ENCODE measurements at places on chromosomes 4 and X. TPM values are rescaled to one million over a fixed set of nuclear protein-coding genes. Genes with fewer than 3 reads are reported as not detected.

Gene NR3C2
- total RNA-seq = 34.5 TPM

Gene CRLF2
- total RNA-seq = 1.9 TPM

Gene REELD1
- total RNA-seq = 2.0 TPM

Gene SLC9B1
- 2.0 TPM for total RNA-seq

Gene SRPK3
- not detected for total RNA-seq

Gene SLITRK4
- not detected for total RNA-seq

Gene CLNK
- 0.39 TPM for total RNA-seq

Gene SPACA5
- not detected for total RNA-seq

Gene GC
- 1.4 TPM for total RNA-seq

Gene RBMX2
- 20.2 TPM for total RNA-seq

Gene VCX2
- not detected for total RNA-seq

Gene PRIMPOL
- total RNA-seq = 11.6 TPM

Gene TLR10
- total RNA-seq = 0.96 TPM

Gene WDFY3
- 1.3 TPM for total RNA-seq

Gene LGI2
- total RNA-seq = not detected

Gene CT45A3
- total RNA-seq = not detected

Gene GDPD2
- total RNA-seq = not detected

Gene H2AZ1
- total RNA-seq = 93.9 TPM

Gene CABS1
- not detected for total RNA-seq

Gene PSAPL1
- total RNA-seq = not detected

Gene PRAF2
- total RNA-seq = 34.4 TPM

Gene CENPVL3
- not detected for total RNA-seq
